Heart left ventricle (tissue), 16 donors: ENCODE measurements at places on chromosomes 3 and 15. TPM values are rescaled to one million over a fixed set of nuclear protein-coding genes. Genes with fewer than 3 reads are reported as not detected.
A peak's percentile ranks its signal among the peaks of the same experiment; 100 is the strongest.

- H3K27me3 ChIP-seq = no peaks in the 10 kb centered on the region
- no peak overlapping the region for H3K4me3 ChIP-seq
- no peaks in the 10 kb centered on the region for H3K4me1 ChIP-seq
- no peak for DNase-seq
- H3K27ac ChIP-seq = no peak overlapping the region
- H3K36me3 ChIP-seq = no peaks in the 10 kb centered on the region
These were observed 104.6 kb downstream of the ZIC4 start for GRCh38 chr3:147301781-147302180.

DNA sequence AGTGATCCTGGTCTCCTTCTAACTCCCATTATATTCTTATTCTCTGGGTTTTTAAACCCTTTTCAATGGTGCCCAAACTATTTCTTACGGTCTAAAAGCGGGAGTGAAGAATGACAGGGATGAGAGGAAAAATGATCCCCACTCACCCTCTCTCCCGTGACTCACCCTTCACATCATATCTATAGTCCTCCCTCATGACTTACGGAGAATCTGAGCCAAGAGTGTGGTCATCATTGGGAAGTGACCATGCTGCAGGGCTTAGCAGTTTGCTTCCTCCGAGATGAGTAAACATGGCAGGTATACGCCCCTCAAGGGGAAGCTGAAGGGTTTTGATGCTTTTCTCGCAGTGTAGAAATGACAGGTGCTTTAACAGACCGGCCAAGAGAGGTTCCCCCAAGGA is 274.0 kb downstream of the RYR3 start:
- DNase-seq = no peak
- no peaks in the 10 kb centered on the region for H3K4me1 ChIP-seq
- H3K36me3 ChIP-seq = no peaks in the 10 kb centered on the region
- H3K27me3 ChIP-seq = no peaks in the 10 kb centered on the region
- no peak overlapping the region for H3K27ac ChIP-seq

The GOLGA6A gene
- not detected for total RNA-seq

- H3K27me3 ChIP-seq = no peaks in the 10 kb centered on the region
- H3K36me3 ChIP-seq = no peaks in the 10 kb centered on the region
- H3K27ac ChIP-seq = no peak overlapping the region
- H3K4me3 ChIP-seq = no peak overlapping the region
These were observed 787.7 kb downstream of the NAALADL2 start for GRCh38 chr3:175646865-175647264.

The PIGZ gene
- 8.0 TPM for total RNA-seq

- no peaks in the 10 kb centered on the region for H3K4me1 ChIP-seq
- H3K27me3 ChIP-seq = no peaks in the 10 kb centered on the region
- H3K27ac ChIP-seq = no peak overlapping the region
- H3K4me3 ChIP-seq = no peak overlapping the region
- no peaks in the 10 kb centered on the region for H3K36me3 ChIP-seq
These were observed 93.1 kb downstream of the GMPS start for GRCh38 chr3:155963570-155963969.

GRCh38 chr3:128011140-128011539 is 41.1 kb upstream of the SEC61A1 start:
- no peaks in the 10 kb centered on the region for H3K4me1 ChIP-seq
- no peaks in the 10 kb centered on the region for H3K36me3 ChIP-seq
- H3K27me3 ChIP-seq = no peaks in the 10 kb centered on the region

The MAP6D1 gene
- 1.6 TPM for total RNA-seq

The STAB1 gene
- 351 TPM for total RNA-seq

GRCh38 chr3:135556174-135556573 is 409.4 kb upstream of the PPP2R3A start:
- no peak overlapping the region for H3K4me3 ChIP-seq
- H3K27ac ChIP-seq = no peak overlapping the region

GRCh38 chr3:44240061-44240460 is 1.6 kb upstream of the TOPAZ1 start:
- no peaks in the 10 kb centered on the region for H3K36me3 ChIP-seq
- no peak overlapping the region for H3K4me3 ChIP-seq
- no peaks in the 10 kb centered on the region for H3K4me1 ChIP-seq
- no peak for DNase-seq

DNA sequence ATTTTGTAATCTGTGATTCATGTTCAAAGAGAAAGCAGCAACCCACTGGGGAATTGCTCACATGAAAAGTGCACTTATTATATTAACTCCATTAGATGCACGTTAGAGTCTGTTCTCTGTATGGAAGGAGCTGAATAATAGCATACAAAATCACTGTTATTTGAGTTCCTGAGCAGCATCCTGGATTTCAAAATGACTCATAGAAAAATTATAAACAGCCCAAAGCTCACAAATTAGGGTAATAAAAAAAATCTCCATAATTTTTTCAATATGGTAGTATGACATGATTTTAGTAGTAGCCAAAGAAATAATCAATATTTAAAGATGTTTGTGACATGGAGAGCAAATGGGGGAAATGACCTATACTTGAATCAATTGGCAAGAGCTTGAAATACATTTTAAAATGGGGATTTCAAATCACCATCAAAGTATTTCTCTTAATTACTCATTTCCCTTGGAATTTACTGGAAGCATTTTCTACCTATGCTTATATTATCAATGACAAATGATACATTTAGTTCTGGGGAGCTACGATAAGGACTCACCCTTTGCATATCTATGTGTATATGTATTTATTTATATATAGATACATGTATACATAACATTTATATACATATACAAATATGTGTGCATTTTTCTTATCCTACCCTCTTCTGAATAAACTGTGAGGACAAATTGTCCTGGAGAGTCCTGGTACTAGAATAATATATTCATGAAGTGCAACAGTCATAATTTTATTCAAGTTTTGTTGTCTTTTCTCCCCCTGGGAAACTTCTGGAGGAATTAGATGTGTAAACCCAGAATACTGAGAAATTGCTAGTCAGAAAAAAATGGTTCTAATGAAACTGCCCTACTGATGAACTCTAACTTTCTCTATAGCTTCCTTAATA is 116.3 kb downstream of the RPL22L1 start:
- DNase-seq = no peak
- H3K27ac ChIP-seq = no peak overlapping the region
- no peaks in the 10 kb centered on the region for H3K27me3 ChIP-seq
- peaks cover 6% of the 10 kb centered on the region for H3K4me1 ChIP-seq
- no peak overlapping the region for H3K4me3 ChIP-seq

DNA sequence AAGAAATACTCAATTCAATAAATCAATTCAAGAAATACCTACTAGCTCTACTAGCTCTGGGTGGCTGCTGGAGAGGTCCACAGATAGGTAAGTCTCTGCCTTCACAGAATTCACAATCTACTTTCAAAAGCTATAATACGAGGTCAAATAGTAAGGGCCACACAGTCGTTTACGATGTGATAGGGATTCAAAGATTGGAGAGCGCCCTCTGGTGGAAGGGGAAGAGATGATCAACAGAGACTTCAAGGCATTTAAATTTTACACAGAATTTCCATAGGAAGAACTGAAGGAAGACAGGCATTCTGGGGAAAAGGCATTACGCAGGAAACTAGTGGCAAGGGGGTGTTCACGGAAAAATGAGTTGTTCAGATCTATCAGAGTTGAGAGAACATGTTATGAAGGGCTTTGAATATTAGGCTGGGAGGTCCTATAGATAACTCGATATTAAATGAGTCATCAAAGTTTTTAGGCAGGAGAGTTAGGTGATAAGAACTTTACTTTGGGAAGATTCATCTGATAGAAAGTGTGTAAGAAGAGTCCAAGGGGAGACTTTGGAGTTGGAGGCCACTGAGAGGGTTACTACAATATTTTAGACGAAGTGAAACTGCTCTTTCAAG is 128.8 kb downstream of the FRMD5 start:
- peak; percentile 42 for DNase-seq
- H3K27me3 ChIP-seq = peaks cover 3% of the 10 kb centered on the region
- no peak overlapping the region for H3K27ac ChIP-seq
- H3K4me3 ChIP-seq = no peak overlapping the region
- H3K36me3 ChIP-seq = no peaks in the 10 kb centered on the region
- H3K4me1 ChIP-seq = no peaks in the 10 kb centered on the region

GRCh38 chr15:91196768-91197167 is 96.7 kb downstream of the SV2B start:
- H3K27me3 ChIP-seq = no peaks in the 10 kb centered on the region
- H3K36me3 ChIP-seq = no peaks in the 10 kb centered on the region
- DNase-seq = no peak
- H3K4me3 ChIP-seq = no peak overlapping the region
- no peak overlapping the region for H3K27ac ChIP-seq
- no peaks in the 10 kb centered on the region for H3K4me1 ChIP-seq

GRCh38 chr15:66928101-66928500 is 137.3 kb upstream of the SMAD3 start:
- H3K27ac ChIP-seq = no peak overlapping the region
- H3K4me1 ChIP-seq = peaks cover 46% of the 10 kb centered on the region
- DNase-seq = no peak
- no peak overlapping the region for H3K4me3 ChIP-seq
- H3K27me3 ChIP-seq = no peaks in the 10 kb centered on the region

DNA sequence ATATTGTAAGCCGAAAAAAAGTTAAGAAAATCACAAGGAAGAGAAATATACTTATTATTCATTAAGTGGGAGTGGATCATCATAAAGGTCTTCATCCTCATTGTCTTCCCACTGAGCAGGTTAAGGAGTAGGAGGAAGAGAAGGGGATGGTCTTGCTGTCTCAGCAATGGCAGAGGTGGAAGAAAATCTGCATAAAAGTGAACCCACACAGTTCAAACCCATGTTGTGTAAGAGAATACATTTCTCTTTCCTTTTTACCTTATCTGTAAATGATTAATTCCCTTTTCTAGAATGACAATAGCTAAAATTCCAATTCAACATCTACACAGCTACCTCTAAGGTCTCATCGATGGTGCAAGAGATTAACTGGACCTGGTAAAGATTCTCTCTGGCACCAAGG is 904.6 kb downstream of the EPHA3 start:
- no peak overlapping the region for H3K4me3 ChIP-seq
- H3K4me1 ChIP-seq = no peaks in the 10 kb centered on the region
- DNase-seq = no peak
- H3K27ac ChIP-seq = no peak overlapping the region
- no peaks in the 10 kb centered on the region for H3K36me3 ChIP-seq

- peaks cover 35% of the 10 kb centered on the region for H3K4me1 ChIP-seq
- no peaks in the 10 kb centered on the region for H3K27me3 ChIP-seq
- peak overlapping the region; percentile 86 for H3K27ac ChIP-seq
- DNase-seq = peak; percentile 80
- H3K36me3 ChIP-seq = no peaks in the 10 kb centered on the region
These were observed 517 bp downstream of the FBN1 start for GRCh38 chr15:48644827-48645557.

GRCh38 chr3:69085168-69085832 is 563 bp downstream of the ARL6IP5 start:
- peak overlapping the region; percentile 90 for H3K4me3 ChIP-seq
- peaks cover under 1% of the 10 kb centered on the region for H3K36me3 ChIP-seq
- peak overlapping the region; percentile 95 for H3K27ac ChIP-seq
- peaks cover 44% of the 10 kb centered on the region for H3K4me1 ChIP-seq

DNA sequence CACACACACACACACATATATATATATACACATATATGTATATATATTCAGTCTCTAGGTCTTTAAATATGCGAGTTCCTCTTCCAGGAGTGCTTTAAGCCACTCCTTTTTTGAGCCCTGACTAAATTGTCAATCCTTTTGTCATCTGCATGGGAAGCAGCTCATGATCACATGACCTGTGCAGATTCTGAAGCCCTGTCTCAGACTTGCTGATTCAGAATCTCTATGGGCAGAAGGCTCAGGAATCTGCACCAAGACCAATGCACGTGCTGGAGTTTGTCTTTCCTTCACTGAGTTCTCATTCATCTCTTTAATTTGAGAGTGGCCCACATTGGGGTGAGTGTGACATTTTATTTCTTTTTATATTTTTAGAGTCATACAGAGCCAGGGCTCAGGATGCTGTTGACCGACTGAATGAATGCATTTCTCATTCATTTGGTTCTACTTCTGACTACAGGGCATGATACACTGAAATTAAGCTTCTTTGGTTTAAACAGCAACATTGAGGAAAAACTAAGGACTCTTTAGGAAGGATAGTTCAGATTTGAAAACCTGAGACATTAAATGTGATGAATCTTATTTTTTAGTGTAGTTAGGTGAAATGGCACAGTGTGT is 307.5 kb downstream of the EDEM1 start:
- H3K4me3 ChIP-seq = no peak overlapping the region
- no peaks in the 10 kb centered on the region for H3K27me3 ChIP-seq
- no peak for DNase-seq
- H3K36me3 ChIP-seq = no peaks in the 10 kb centered on the region
- H3K4me1 ChIP-seq = no peaks in the 10 kb centered on the region
- H3K27ac ChIP-seq = no peak overlapping the region

GRCh38 chr15:79724312-79724711 is 172.5 kb downstream of the MTHFS start:
- no peak overlapping the region for H3K27ac ChIP-seq
- DNase-seq = no peak
- no peaks in the 10 kb centered on the region for H3K36me3 ChIP-seq
- no peaks in the 10 kb centered on the region for H3K27me3 ChIP-seq
- H3K4me1 ChIP-seq = no peaks in the 10 kb centered on the region
- no peak overlapping the region for H3K4me3 ChIP-seq

DNA sequence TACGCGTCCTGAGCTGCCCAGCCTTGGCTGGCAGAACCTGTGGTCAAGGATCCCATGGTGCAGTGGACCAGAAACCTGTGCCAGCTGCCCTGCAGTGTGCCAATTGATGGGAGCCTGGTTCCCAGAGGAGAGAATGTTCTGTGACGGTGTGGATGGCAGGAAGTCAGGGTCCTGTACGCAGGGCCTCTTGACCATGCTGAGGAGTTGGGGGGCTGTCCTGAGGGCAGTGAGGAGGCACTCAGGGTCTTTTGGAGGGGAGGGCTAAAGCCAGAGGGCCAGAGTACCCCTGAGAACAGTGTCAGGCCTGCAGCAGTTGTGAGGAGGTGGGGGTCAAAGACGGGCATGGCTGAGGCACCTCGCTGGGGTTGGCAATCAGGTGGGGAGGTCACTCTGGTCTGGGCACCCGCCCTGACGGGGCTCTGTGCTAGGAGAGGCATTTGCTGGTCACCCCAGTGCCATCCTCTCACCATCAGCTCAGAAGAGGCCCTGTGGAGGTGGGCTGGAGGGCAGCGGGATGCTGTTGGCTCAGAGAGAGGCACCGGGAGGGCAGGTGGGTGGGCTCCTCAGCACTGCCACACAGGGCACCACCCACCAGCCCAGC is 61.0 kb downstream of the SCN5A start:
- no peaks in the 10 kb centered on the region for H3K27me3 ChIP-seq
- peaks cover 19% of the 10 kb centered on the region for H3K4me1 ChIP-seq
- H3K36me3 ChIP-seq = peaks cover 4% of the 10 kb centered on the region
- DNase-seq = peak; percentile 75
- no peak overlapping the region for H3K27ac ChIP-seq
- H3K4me3 ChIP-seq = no peak overlapping the region

GRCh38 chr15:92383519-92384324 is 10.0 kb upstream of the ST8SIA2 start:
- H3K36me3 ChIP-seq = no peaks in the 10 kb centered on the region
- no peak for DNase-seq
- H3K27me3 ChIP-seq = no peaks in the 10 kb centered on the region
- H3K27ac ChIP-seq = no peak overlapping the region
